ENCODE measurements at places on chromosomes 5 and 9.

- DNase-seq: no peak
These were observed 30.8 kb downstream of the LCP2 start for GRCh38 chr5:170266570-170267381.

DNA sequence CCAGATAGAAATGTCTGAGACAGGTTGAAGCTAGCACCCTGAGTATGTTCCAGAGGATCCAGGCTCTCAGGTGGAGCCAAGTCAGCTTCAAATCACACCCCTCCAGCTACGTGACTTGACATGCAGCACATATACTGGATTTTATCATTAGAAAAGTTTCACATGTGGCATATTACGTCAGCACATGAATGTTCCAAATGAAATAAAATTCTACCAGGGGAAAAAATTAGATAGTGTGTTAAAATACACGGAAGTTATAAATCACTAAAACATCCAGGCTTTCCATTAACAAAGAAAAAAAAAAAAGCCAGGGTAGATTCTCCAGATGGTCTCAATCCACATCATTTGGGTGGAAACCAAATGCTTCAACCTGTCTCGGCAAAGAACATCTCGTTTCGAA is 251.6 kb downstream of the MPDZ start:
- no peak for DNase-seq

- no peak for DNase-seq
These were observed 18.9 kb downstream of the ZNF354A start for GRCh38 chr5:178711572-178711971.

DNA sequence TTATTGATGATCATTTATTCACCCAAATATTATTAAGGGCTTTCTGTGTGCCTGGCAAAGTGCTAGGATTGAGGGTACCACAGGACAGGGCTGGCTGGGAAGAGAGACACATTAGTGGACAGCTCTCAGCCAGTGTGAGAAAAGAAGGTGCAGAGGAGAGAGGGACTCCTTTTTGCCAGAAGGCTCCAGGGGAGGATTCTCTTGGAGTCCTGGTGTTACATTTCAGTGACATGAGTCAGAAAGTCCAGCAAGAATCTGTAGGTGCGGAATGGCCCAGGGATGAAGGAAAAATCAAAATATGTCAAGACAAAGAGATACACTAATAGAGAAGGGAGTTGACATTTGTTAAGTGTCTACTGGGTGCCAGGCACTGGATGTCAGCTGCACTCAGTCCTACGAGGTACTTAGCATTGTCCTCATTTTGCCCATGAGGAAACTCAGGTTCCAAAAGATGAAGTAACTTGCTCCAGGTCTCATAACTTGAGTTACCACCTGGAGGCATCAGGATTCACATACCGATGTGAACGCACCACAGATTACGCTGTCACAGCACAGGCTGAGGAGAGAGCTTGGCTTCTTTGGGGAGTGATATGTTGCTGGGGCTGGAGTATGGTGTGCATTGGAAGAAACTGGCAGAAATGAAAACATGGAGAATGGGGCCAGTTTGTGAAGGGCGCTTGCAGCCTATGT is 60.5 kb downstream of the RASGRF2 start:
- DNase-seq: no peak

DNA sequence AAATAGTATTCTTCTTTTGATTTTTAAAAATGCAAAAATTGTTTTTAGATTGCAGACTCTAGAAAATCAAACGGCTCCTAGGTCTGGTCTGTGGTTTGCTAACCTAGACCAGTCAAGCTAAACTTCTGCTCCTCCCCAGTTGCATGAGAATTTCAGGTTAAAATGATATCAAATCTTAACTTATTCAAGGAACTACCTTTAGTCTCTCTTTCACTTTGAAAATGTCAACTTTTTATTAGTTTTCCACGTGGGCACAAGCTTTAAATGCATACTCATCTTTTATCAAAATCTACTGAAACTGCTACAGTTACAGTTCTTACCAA is 8.8 kb downstream of the CAMK4 start:
- no peak for DNase-seq

Data from non-pigmented ciliary epithelial cell (primary cell).